ENCODE measurements at places on chromosomes 1 and 21.

GRCh38 chr1:58905126-58905490, 121.3 kb upstream of the JUN start:
- DNase-seq: no peak

DNA sequence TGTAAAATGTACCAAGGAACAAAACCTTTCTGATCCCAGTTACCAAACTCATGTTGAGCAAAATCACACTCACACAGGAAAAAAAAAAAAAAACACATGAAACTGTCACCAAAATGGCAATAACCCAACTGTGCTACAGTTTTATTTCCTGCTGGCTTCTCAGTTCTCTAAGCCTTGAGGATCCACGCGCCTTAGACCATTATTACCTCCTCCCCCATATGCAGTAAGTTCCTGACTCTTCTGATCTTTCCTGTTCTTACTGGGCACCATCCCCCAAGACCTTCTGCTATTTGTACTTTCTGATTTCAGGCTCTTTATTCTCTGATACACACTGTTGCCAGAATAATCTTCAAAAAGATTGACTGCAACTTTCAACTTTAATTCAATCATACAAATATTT, 79.6 kb downstream of the SLC45A1 start:
- no peak for DNase-seq

DNA sequence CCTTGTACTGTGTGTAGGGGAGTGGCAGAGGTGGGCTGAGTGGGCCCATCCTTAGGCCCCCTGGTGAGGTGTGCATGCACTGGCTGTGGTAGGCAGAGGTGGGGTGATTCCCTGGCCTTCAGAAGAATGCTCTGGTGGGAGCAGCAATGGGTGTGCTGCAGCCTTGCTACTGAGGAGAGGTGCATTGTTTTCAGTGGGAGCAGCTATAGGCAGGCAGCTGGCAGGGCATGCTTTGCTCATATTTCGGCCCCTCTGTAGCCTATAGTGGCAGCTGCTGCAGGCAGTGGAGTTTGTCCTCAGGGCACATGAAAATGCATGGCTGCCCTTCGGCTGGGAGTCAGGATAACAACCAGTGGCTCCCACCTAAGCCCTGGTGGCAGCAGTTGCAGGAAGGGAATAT, 10.1 kb upstream of the KCTD3 start:
- no peak for DNase-seq

DNA sequence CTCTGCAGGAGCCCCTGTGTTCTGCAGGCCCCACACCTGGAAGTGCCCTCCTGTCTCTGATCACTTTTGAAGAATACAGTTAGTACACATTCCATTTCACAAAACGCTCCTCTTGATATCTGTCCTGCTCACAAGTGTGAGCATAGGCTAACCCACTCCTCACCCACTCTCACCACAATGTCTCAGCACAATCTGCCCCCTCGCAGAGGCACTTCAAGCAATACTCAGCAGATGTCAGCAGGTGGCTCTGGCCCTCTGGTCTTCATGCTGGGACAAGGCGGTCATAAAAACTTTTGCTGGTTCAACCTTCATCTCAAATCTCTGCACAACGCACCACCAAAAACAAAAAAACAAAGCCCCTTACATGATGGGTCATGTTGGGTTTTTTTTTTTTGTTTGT, 671.2 kb downstream of the MATN1 start:
- no peak for DNase-seq

DNA sequence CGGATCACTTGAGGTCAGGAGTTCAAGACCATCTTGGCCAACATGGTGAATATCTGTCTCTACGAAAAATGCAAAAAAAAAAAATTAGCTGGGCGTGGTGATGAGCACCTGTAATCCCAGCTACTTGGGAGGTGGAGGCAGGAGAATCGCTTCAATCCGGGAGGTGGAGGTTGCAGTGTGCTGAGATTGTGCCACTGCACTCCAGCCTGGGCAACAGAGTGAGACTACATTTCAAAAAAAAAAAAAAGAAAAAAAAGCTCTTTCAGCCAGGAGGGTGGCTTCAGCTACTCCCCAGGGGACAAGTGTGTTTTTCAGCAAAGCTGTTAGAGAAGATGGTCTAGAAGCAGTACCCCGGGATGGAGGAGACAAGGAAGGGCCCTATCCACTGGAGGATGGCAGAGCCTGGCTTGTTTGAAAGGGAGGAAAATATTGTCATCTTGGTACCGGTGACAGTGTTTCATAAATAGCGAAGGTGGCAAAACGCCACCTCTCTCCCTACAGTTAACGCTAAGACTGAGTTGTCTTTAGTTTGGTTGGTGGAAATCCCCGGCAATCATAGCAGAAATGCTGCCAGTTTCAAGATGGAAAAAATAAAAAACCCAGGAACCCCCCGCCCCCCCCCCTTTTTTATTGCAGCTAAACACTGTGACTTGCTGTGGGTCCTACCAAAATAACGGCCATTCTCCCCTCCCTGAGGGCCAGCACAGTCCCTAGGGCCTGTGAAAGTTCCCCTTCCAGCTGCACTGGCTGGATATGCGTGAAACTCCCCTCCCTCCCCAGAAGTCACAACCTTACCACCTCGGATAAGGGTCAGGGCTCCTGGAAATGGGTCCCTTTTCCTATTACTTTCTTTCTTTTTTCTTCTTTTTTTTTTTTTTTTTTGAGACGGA, 3.5 kb downstream of the PIK3CD start:
- no peak for DNase-seq

- no peak for DNase-seq
Measured at GRCh38 chr1:2495026-2495425, 18.9 kb downstream of the PLCH2 start.

DNA sequence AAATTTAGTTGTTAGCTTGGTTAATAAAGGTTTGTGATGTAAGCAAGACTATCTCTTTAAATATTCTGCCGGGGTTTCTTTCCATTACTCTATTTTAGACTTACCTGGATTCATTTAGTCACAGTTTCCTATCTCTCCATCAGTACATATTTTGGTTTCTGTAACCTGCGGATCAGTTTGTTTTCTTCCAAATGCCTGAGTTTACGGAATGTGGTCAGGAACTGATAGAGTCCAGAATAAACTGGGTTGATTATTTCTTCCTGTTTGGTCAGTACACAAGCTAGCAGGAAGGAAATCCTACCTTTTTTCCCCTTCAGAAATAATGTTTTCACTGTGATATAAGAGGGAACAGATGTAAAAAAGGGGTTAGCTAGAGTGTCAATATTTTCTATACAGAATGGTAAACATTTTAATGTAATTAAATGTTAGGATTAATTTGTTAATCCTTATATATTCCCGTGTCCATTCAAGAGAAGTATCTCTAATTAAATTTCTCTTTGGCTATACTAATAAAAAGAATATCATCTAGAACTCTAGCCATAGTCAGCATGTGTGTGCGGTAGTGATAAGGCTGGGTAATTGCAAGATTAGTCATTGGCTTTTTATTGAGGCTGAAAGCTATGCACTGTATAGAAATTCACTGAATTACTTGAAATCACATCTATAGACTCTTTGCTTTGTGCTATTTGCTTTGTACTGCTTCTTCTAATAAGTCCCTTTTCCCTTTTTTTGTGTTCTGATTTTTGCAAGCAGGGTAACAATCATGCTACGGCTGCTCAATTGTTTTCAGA, 144.7 kb upstream of the ADGRL4 start:
- no peak for DNase-seq

GRCh38 chr1:76425201-76426145, 350.9 kb downstream of the ST6GALNAC3 start:
- DNase-seq: no peak

DNA sequence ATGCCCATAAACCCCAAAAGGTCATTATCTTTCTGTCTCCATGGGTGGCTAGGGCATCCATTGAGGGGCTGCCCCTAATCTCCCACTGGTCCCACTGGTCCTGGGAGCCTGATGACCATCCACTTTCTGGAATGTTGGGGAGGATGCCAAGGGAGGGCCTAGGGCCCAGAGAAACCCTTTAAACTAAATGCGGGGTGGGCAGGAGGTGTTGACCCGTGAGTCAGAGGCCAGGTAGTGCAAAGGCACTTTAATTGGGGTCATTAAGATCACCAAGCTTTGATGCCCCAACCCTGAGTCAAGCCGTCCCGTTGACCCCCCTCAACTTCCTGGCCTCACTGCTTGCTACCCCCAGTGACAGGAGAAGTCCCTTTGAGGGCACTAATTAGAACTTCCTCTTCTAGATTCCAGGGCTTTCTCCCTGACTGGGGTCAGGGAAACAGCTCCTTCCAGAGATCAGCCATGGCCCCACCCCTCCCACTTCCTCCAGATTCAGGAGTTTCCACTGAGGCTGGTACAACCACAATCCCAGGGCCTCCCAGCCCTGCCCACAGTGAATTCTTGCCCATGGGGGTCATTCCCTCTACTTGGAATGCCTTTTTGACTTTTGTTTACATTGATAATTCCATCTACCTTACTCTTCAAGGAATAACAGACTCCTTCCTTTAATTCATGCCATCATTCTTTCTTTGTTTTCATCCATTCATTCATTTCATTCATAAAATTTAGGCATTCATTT, 15.5 kb upstream of the SERINC2 start:
- DNase-seq: no peak

GRCh38 chr1:109392788-109393616, 4.7 kb downstream of the SORT1 start:
- DNase-seq: no peak

GRCh38 chr1:232047473-232047872, 420.9 kb downstream of the DISC1 start:
- no peak for DNase-seq

DNA sequence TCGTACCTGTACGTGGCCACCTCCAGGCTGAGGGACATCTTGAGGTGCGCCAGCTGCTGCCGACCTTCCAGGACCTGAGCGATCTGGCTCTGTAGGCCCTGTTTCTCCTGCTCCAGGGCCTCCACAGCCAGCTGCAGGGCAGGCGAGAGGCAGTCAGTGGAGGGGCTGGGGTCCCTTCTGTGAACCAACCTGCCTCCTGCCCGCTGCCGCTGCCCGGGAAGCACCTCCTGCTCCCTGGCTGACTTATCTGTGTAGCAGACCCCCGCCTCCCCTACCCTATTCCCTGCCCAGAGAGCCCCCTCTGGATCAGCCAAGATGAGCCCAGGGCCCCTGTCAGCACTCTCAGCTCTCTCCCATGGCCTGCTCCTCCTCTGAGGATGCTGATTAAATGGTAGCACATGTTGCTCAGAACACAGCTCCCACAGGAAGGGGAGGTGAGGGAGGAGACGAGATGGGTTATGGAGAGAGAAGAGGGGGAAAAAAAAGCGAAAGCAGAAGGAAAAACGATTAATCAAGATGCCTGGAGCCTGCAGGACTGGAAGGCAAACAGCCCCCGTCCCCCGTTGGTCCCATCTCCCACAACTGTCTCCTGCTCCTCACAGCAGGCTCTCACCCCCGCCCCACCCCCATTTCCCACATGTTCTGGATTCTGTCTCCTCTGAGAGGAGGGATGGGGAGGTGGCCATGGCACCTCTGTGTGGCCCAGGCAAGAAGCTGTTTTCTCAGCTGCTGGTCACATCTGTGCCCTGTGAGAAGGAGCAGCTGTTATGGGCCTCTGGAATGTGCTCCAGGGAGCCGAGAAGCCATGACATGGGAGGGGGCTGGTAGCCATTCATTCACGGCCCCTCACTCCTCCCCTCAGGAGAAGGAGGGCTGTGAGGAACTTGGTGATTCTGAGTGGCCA, 1.7 kb downstream of the NES start:
- no peak for DNase-seq

- DNase-seq: no peak
Measured at GRCh38 chr1:231312432-231312788, 25.2 kb downstream of the EXOC8 start.

DNA sequence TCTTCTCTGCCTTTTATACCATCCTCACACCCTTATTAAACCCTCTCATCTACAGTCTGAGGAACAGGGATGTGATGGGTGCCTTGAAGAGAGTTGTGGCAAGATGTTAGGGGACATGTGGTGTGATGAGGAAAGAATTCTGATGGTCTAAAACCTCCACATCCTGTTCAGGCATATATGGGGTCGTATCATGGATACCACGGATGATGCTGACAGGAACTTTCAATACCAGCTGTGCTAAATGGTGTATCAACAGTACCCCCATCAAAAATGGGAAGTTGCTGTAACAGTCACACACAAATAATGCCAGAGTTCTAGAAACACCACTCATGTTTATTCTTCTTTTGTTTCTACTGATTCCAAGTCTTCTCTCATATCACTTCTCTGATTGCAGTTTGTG, 12.9 kb downstream of the OR2T6 start:
- no peak for DNase-seq

DNA sequence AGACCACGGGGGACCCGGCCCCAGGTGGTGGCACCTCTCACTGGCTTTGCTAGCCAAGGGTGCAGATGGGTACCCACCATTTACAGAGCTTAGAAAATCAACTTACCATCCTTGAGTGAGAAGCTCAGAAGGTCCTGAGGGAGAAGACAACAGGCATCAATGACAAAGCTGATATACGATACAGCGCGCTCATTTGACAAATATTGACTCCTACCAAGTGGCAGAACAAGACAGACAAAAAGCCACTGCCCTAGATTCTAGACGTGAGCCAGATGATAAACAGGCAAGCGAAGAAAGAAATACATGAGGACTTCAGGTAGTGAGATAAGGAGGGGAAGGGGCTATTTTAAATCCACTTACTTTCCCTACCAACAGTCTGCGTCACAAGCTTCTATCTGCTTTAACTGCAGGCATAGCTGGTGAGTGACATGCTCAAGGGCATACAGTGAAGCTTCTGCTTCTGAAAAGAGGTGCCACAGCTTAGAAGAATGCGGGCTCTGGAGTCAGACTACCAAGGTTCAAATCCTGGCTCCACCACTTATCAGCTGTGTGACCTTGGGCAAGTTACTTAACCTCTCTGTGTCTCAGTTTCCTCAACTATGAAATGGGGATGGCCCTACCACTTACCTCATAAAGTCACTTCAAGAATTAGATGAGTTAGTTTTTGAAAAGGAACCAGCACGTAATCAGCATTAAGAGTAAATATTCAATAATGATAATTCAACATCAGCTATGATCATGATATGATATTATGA, 29.1 kb downstream of the TMCO4 start:
- DNase-seq: no peak

GRCh38 chr1:181160998-181161870, 72.7 kb downstream of the IER5 start:
- no peak for DNase-seq

DNA sequence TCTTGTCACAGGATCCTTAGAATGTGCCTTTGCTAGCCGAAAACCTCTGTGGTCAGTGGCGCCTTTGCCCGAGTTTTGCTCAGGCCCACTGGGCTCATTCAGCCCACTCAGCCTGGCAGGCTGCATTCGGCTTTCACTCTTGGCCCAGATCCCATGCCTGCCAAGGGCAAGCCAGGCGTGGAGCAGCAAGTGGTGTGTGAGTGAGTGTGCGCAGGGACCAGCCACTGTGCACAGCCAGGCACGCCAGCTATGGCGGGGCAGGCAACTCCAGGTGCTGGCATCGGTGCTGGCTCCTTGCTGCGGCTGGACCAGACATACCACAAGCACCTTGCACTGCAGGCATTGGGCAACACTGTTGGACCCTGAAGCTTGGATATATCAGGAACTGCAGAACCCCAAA, 1145.1 kb upstream of the NCAM2 start:
- DNase-seq: no peak

GRCh38 chr1:24406788-24407187, 6.8 kb downstream of the STPG1 start:
- DNase-seq: no peak

GRCh38 chr1:185419718-185420117, 102.7 kb upstream of the IVNS1ABP start:
- no peak for DNase-seq
